Activated CD4-positive, alpha-beta T cell treated with anti-CD3 and anti-CD28 coated beads, Interleukin-2, amount 10 ng/mL, durations not matched to agents 7 days and 5 days (primary cell): ENCODE measurements at places on chromosomes 6 and 20. TPM values are rescaled to one million over a fixed set of nuclear protein-coding genes. Genes with fewer than 3 reads are reported as not detected.

DEF6 gene
- total RNA-seq = 219 TPM

FLRT3 gene
- not detected for total RNA-seq

BTN1A1 gene
- total RNA-seq = not detected

FGD2 gene
- 1.5 TPM for total RNA-seq

MOG gene
- total RNA-seq = not detected

- peaks cover 5% of the 10 kb centered on the region for H3K36me3 ChIP-seq
- H3K27me3 ChIP-seq = peaks cover 10% of the 10 kb centered on the region
- no peak for DNase-seq
- no peak overlapping the region for H3K4me3 ChIP-seq
- H3K27ac ChIP-seq = no peak overlapping the region
Measured at GRCh38 chr6:53369876-53370515, 21.2 kb upstream of the ELOVL5 start.

GRCh38 chr6:160068346-160068745, 53.3 kb upstream of the SLC22A1 start:
- H3K27me3 ChIP-seq = no peaks in the 10 kb centered on the region
- peak overlapping the region; percentile 26 for H3K4me3 ChIP-seq
- H3K4me1 ChIP-seq = peaks cover 44% of the 10 kb centered on the region
- DNase-seq = no peak
- H3K27ac ChIP-seq = peak overlapping the region; percentile 74

DNA sequence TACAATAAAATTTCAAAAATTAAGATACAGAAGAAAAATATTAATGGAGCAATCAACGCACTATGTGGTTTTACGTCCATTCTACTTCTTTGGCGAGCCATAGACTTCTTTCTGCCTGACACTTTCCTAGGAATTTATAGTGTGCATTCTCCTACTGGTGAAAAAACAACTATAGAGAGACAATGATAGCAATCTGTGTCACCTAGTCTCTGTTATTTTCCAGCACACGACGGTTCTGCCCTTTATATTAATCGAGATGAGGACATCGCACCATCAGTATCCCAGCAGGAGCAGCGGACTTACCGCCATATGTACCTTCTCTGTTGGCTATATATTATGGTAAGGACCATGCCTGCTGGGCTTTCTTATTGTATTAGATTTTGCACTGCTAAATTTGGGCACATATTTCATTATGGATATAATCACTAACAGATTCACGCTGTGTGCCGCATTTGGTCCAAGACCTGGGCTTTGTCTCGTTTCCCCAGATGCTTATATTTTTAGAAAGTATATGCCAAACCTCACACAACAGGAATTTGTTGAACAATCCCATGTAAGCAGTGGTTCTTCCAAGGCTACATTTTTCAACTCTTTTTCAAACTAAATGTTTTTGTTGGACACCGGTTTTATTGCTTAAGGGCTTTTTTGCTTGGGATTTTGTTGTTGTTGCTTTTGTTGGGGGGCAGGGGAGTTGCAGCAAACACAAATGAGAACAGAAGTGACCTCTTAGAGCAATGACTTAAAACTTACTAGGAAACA, 166.4 kb downstream of the ADAT2 start:
- H3K27ac ChIP-seq = no peak overlapping the region
- H3K36me3 ChIP-seq = peaks cover 2% of the 10 kb centered on the region
- H3K4me3 ChIP-seq = no peak overlapping the region

GRCh38 chr20:38435555-38435939, 419 bp upstream of the SNHG17 start:
- H3K4me3 ChIP-seq = peak overlapping the region; percentile 82
- peaks cover 44% of the 10 kb centered on the region for H3K36me3 ChIP-seq
- H3K27me3 ChIP-seq = peaks cover 9% of the 10 kb centered on the region
- DNase-seq = no peak

DNA sequence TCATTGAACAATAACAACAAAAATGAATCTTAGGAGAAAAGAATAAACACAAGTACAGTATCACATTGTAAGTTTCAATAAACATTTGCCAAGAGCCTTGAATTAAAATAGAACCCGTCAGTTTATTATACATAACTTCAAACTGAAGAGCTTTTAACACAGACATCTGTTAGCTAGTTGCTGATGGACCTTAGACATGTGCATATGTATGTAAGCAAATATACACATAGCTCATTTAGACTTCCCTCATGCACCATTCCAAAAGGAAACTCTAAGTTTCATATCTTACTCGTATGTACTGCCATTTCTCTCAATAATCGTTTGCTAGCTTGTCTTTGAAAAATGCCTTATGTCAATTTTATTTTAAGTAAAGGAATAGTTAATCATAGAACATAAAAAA, 235.0 kb downstream of the TENT5A start:
- no peak overlapping the region for H3K27ac ChIP-seq
- no peaks in the 10 kb centered on the region for H3K4me1 ChIP-seq

GRCh38 chr6:97396880-97397279, 113.9 kb upstream of the MMS22L start:
- no peak overlapping the region for H3K4me3 ChIP-seq
- no peaks in the 10 kb centered on the region for H3K36me3 ChIP-seq
- DNase-seq = no peak
- peaks cover 16% of the 10 kb centered on the region for H3K27me3 ChIP-seq
- H3K4me1 ChIP-seq = no peaks in the 10 kb centered on the region

- DNase-seq = peak; percentile 66
- no peak overlapping the region for H3K4me3 ChIP-seq
- H3K4me1 ChIP-seq = peaks cover 45% of the 10 kb centered on the region
- H3K36me3 ChIP-seq = peaks cover 4% of the 10 kb centered on the region
- H3K27me3 ChIP-seq = peaks cover 63% of the 10 kb centered on the region
Measured at GRCh38 chr20:46013829-46014516, 5.3 kb downstream of the MMP9 start.

- H3K4me3 ChIP-seq = no peak overlapping the region
- H3K27ac ChIP-seq = no peak overlapping the region
- DNase-seq = no peak
- no peaks in the 10 kb centered on the region for H3K36me3 ChIP-seq
- H3K4me1 ChIP-seq = no peaks in the 10 kb centered on the region
Measured at GRCh38 chr6:169288591-169288990, 34.9 kb upstream of the THBS2 start.

DNA sequence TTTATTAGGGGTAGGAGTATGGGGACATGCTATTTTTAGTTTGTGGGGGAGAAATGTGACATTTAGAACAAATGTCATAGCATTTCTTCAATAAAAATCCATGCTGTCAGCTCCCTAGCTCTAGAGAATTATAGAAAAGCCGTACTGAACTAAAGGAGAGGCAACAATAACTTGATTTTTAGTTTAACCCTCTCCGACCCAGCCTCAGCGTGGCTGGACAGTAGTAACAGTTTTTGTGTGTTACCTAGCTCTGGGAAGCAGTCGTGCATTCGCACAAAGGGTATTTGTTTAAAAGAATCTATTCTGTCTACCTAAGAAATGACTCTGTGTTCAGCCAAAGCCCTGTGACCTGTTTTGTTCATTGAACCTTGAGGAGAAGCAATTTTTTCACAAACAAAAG, 442.4 kb upstream of the SOX4 start:
- no peaks in the 10 kb centered on the region for H3K36me3 ChIP-seq
- H3K27me3 ChIP-seq = no peaks in the 10 kb centered on the region
- H3K4me1 ChIP-seq = no peaks in the 10 kb centered on the region
- no peak overlapping the region for H3K27ac ChIP-seq

DNA sequence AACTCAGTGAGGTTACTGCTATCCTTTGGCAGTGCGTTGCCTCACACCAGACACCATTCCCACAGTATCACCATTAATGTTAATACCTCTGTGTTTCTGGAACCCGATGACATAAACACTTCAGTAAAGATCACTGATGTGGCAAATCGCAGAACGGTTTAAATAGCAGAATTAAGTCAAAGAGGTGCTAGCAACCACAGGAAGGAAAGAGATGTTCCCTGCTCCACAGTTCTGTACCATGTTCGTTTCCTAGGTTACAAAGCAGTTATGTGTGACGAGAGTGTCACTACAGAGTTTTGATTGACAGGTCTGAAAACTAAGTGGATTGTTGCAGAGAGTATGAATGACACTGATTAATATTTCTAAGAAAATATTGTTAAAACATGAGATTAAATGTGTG, 272.3 kb downstream of the KHDRBS2 start:
- DNase-seq = no peak
- H3K36me3 ChIP-seq = no peaks in the 10 kb centered on the region
- H3K27ac ChIP-seq = no peak overlapping the region
- no peak overlapping the region for H3K4me3 ChIP-seq

DNA sequence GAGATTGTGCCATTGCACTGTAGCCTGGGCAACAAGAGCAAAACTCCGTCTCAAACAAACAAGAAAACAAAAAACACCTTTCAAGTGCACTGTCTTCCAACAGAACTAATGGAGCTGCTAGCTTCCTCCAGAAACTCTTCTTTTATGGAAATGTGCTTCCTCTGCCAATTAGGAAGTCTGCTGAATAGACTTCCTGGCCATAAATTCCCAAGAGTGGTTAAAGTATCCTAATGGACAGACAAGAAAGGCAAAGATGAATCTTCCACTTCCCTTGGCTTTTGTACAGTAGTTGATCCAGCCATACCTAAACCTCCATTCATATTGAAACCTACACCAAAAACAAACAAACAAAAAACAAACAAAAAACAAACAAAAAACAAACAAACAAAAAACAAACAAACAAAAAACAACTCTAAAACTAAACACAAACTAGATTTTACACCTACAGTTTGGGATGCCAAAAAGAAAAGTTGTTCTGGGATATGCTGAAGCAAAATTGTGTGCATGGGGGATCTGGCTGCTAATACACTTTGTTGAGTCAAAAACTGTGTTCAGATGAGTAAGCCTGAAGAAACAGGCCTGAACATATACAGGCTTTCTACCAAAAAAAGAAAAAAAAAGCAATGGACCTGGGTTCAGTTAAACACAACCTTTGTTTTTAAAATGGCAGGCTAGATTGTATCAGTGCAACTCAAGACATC, 59.8 kb upstream of the CARMIL1 start:
- peaks cover 12% of the 10 kb centered on the region for H3K4me1 ChIP-seq
- no peak overlapping the region for H3K4me3 ChIP-seq
- H3K27ac ChIP-seq = no peak overlapping the region
- no peaks in the 10 kb centered on the region for H3K36me3 ChIP-seq

- H3K27me3 ChIP-seq = peaks cover 8% of the 10 kb centered on the region
- H3K4me3 ChIP-seq = no peak overlapping the region
- no peak overlapping the region for H3K27ac ChIP-seq
- no peaks in the 10 kb centered on the region for H3K4me1 ChIP-seq
- H3K36me3 ChIP-seq = no peaks in the 10 kb centered on the region
Measured at GRCh38 chr6:6891949-6892461, 215.8 kb upstream of the RREB1 start.

DNA sequence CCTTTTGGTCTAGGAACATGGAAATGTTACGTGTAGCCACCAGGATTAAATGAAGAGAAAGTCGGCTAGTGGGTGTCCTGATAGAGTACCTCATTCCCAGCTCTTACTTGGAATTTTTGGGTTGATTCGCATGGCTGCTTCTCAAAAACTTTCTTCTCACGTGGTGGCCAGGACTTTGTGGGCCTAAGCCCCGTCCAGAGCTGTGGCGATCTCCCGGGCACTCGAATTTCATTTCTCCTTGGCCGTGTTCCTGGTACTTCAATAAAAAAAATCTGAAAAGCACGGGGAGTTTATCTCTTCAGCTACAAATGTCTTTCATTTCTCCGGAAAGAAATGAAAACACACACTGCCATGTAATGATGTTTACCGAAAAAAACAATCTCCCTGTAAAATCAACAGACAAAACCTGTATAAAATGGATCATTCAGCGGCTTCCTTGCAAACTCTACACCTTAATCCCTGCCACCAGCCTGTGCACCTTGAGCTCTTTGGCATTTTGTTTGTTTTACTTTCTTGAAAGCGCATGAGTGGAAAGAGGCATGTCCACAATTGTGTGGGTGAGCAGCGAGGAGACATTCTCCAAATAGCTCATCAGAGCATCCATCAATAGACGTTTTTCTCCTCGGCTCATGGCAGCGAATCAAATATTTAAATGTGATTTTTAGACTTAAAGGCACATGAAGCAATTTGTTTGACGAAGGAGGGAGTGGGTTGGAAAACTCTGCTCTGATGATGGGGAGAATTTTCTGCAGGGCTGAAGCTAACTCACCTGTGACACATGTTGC, 173.1 kb downstream of the TFAP2C start:
- no peaks in the 10 kb centered on the region for H3K4me1 ChIP-seq
- H3K27me3 ChIP-seq = peaks cover 4% of the 10 kb centered on the region
- H3K4me3 ChIP-seq = no peak overlapping the region
- no peak overlapping the region for H3K27ac ChIP-seq
- no peaks in the 10 kb centered on the region for H3K36me3 ChIP-seq
